ENCODE measurements at places on chromosomes 4 and X.
A peak's percentile ranks its signal among the peaks of the same experiment; 100 is the strongest.

- no peak for DNase-seq
These were observed 177.8 kb downstream of the NPFFR2 start for GRCh38 chr4:72209600-72209999.

DNA sequence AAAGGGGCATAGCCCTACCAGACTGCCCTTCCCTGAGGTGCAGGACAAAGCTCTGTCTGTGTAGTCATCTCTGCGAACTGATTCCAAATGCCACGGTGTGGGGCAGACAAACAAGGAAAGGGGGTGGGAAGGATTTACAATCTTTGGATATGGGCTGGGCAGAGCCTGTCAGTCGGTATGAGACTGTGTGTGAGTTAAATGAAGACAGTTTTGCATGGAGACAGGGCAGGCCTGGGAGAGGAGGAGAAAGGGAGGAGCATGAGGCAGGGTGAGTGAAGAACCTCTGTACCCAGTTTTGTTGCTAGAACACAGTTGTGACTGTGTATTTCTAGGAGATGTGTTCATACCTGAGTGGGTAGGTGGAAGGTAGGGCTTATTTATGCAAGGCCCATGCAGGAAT lies 59.4 kb upstream of the MSN start:
- DNase-seq: no peak

DNA sequence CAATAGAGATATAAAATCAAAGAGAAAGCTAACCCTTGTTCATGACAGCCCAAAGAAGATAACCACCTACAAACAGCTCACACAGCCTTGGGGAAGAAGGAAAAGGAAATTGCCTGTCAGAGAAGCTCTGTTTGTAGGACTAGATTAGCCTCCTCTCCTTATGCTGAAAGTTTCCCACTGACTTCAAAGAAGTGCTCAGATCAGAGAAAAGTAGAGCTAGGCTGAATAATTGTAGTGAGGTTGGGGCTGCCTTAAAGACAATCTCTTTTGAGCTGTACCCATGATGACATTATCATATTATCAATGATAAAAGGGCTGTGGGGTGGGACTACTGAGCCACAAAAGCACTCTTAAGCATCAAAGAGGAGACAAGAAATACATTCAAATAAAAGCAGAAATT lies 223.0 kb upstream of the GALNT7 start:
- no peak for DNase-seq

DNA sequence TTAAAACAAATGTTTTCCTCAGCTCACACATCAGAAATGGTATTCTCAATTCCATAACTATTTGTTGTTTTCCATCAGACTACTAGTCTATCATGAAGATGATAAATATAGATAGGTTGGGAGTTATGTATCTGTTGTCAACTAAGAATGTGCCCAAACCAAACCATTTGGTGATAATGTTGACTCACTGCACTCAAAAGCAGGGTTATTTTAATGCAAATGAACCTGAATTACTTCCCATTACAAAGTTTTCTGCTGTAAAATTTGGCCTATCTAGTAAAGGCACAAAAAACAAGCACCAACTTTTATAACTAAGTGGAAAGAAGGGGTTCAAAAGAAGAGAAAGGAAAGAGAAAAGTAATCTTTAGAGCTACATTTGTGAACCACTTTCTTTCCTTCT lies 93.5 kb downstream of the TBCK start:
- DNase-seq: no peak

GRCh38 chr4:13159041-13159620 lies 325.0 kb downstream of the RAB28 start:
- no peak for DNase-seq

GRCh38 chrX:69124108-69124507 lies 41.1 kb downstream of the PJA1 start:
- no peak for DNase-seq

- no peak for DNase-seq
These were observed 38.9 kb downstream of the TBC1D9 start for GRCh38 chr4:140717313-140717712.

DNA sequence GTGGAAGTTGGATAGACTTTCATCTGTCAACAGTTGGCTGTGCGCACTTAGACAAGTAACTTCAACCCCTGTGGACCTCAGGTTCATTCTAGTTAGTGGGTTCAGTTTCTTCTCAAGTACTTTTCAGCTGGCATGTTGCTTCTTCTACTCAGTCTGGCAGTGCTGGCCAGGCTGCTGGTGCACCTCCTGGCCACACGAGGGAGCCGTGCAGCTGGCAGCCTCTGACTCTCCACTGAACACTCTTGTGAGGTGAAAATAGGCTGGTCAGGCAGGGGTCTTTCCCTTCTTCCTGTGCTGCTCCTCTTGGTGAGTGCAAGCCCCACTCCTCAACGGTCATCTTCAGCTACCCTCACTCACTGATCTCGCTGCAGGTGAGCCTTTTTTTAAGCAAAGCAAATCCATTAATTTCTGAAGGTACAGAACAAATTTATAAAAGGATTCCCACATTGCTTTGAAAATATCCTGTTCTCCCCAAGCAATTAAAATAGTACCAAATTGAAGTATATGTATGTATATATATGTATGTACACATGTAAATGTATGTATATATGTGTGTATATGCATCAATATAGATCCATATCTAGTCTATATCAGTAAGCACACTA lies 30.6 kb downstream of the LONRF3 start:
- DNase-seq: peak; percentile 69

DNA sequence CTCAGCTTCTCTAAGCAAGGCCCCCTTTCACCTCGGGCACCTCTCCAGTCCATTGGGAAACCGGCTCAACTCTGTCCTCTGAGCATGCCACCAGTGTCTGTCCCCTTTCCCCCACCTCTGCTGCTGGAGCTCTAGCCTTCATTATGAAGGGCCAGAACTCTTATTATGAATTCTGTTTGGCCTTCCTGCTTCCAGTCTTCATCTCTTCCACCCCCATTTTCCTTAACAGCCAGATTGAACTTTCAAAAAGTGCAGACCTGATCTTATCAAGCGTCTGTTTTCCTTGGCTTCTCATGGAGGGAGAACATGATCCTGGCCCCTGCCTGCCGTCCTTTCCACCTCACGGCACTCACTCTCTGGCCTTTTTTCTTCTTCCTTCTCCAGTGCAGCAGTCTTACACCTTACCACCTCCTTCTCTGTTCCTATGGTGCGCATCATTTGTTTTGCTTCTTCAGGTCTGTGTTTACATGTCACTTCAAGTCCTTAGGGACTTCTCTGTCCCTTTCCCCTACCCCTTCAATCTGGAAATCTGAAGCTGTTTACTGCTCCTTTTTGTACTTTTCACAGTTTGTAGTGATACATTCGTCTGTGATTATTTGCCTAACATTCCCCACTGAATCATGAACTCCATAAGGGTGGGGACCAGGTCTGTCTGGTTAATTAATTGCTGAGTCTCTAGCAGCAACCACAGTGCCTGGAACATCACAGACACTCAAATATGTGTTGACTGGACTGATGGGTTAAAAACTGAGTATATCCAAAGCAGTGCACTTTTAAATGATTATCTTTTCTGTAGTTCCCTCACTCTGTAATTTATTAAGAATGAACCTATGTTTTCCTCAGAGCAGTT lies 55.8 kb downstream of the FNIP2 start:
- no peak for DNase-seq

DNA sequence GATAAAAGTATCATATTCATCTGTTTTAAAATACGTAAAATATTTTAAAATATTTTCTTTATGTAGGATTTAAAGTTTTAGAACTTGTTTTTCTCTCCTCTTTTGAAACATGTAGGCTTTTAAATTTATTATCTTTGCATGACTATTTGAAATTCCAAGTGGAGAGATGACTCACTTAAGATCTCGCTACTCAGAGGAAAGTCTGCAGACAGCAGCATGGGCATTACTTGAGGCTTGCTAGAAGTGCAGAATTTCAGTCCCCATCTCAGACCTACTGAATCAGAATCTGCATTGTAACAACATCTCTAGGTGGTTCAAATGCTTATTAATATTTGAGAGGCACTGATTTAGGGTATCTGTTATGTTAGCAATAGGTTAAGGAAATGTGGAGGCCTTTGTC lies 225.7 kb upstream of the ARX start:
- DNase-seq: no peak

- DNase-seq: no peak
These were observed 48.3 kb downstream of the AMELX start for GRCh38 chrX:11341274-11342201.

GRCh38 chrX:115913575-115913974 lies 257.0 kb upstream of the AGTR2 start:
- DNase-seq: no peak

GRCh38 chrX:34810364-34810763 lies 132.2 kb upstream of the FAM47B start:
- DNase-seq: no peak

DNA sequence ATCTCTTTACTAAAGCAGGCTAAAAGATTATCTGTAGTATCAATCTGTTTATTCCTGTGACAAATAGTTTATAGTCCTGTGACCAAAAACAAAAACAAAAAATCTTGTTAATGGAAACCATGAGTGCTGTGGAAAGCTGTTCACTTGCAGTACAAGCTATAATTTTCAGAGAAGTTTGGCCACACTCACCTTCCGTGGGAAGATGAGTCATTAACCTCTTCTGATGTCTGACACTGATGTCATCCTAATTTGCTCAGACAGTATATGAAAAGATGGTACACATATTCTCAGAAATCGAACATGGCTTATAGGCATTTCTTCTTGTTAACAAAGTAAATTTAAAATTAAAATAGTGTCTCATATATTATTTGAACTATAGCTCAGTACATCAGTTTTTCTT lies 19.9 kb upstream of the ENPP6 start:
- DNase-seq: no peak

DNA sequence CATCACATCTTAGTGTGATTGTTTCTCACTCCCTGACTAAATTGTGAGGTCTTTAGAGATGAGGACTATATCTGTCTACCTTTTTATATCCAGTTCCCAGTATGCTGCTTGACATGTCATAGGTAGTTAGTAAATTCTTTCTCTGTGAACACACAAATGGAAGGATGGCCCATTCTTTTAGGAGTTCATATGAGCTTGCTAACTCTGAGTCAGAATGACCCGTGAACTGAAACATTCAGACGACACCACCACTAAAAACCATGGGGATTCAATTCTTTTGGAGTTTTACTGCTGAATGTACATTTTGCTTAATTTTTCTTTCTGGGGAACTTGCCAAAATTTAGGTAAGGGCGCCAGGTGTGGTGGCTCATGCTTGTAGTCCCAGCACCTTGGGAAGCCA lies 13.9 kb downstream of the OFD1 start:
- no peak for DNase-seq

DNA sequence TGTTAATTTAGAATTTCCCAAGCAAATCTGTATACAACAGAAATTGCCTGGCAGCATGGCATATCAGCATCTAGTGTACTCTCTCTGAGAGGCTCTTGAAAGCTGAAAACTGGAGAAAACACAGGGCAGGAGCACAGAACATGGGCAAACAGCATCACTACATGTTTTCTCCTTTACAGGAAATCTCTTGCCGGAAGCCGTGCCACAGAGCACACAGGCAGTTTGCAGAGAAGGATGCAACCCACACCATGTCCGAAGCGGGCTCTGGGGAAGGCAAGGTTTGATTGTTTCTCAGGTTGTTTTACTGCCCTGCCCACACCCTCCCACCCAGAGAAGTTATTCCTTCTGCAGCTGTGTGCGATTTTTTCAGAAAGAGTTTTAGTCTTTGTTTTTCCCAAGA lies 41.1 kb upstream of the FAM9C start:
- no peak for DNase-seq

DNA sequence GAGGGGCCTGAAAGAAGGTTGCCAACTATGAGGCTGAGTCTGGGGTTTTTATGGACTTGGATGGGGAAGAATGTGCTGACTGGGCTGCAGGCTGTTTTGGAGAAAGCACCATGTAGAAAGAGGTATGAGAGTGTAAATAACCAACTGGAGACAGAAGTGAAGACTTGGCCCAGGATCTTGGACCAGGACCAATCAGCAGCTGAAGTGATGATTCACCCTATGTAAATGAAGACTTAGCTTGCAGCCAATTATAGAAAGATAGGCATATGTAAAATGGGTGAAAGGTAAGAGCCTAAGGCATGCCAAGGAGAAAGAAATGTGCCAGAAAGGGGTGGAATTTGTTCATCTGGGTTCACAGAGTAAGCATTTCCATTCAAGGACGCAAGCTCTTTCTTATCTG lies 856.7 kb upstream of the PRKX start:
- no peak for DNase-seq

GRCh38 chrX:108114541-108114940 lies 23.0 kb downstream of the ATG4A start:
- no peak for DNase-seq

Data from glutamatergic neuron (in vitro differentiated cells).